ENCODE measurements at places on chromosomes 16 and 17. TPM values are rescaled to one million over a fixed set of nuclear protein-coding genes. Genes with fewer than 3 reads are reported as not detected.

C16orf92 gene
- total RNA-seq: not detected

DRC3 gene
- total RNA-seq: 0.31 TPM

TAC4 gene
- total RNA-seq: not detected

HCRT gene
- total RNA-seq: not detected

Data from H9 (cell line).